ENCODE measurements at places on chromosomes 13 and 19.
A peak's percentile ranks its signal among the peaks of the same experiment; 100 is the strongest.

GRCh38 chr19:5290336-5291262 is 50.0 kb downstream of the PTPRS start:
- no peak for DNase-seq

DNA sequence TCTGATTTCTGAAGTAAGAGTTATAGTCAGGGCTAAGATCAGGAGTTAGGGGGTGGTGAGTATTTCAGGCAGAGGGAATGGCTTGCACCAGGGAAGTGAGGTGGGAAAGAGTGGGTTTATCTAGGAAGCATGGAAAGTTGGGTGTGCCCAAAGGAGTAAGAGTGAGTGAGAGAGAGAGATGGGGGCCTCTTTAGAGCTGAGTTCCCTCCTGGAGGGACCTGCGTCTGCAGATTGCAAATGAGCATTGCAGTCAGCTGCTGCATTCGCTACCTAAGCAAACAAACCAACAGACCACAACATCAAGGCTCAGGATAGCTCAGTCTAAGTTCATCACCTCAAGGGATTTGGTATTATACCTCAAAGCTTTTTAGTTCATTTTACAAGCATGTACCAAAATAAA is 405.8 kb downstream of the FGF9 start:
- no peak for DNase-seq

DNA sequence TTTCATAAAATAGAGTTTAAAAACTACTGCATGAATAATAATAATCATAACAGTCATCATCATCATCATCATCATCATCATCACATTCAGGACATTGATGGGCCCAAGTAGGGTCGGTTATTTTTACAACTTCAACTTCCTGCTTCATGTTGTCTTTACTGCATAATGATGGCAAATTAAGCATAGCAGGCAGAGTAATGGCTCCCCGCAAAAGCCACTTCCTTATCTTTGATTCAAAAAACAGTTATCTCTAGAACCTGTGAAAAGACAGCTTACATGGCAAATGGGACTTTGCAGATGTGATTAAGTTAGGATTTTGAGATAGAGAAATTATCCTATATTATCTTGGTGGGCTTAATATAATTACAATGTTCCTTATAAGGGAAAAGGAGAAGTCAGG is 792.9 kb downstream of the LIG4 start:
- DNase-seq: no peak

- no peak for DNase-seq
Observed at GRCh38 chr13:39811051-39811450, 155.6 kb downstream of the COG6 start.

- peak; percentile 57 for DNase-seq
Observed at GRCh38 chr13:95948656-95949055, 104.5 kb downstream of the UGGT2 start.

GRCh38 chr13:111908361-111908760 is 158.6 kb upstream of the SOX1 start:
- no peak for DNase-seq

GRCh38 chr13:113420833-113421600 is 32.3 kb downstream of the ADPRHL1 start:
- no peak for DNase-seq

GRCh38 chr19:49118565-49119410 is at the start of gene C19orf73:
TSS of gene C19orf73 (minus strand) at chr19:49119143. CDS start at chr19:49119022, 121 bp downstream.
- DNase-seq: peak; percentile 93

- no peak for DNase-seq
Observed at GRCh38 chr13:71242201-71242600, 624.8 kb downstream of the DACH1 start.

DNA sequence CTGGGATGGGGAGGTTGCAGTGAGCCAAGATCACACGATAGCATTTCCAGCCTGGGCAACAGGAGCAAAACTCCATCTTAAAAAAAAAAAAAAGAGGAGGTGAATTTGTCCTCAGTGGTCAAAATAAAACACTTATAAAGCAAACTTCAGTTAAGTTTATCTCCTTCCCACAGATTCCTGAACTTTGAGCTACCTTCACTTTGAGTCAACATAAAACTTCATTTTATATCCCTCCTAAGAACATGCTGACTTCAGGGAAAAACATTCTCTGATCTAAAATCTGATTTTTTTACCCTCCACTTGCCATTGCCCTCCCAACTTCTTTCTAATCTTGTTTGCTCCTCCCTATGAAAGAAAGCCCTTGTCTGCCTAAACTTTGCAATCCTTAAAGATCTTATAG is 59.0 kb downstream of the ZNF429 start:
- no peak for DNase-seq

DNA sequence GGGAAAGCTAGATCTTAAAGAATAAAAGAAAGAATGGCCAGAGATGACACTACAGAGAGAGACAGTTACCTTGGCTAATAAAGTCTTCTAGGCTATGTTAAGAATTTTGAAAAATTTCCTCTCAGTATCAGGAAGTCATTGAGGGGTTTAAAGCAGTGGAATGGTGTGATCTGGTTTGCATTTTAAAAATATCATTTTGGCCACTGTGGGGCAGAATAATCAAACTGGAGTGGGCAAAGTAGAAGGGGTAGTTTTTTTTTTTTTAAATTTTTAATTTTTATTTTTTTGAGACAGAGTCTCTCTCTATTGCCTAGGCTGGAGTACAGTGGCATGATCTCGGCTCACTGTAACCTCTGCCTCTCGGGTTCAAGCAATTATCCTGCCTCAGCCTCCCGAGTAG is 4.4 kb upstream of the CNMD start:
- no peak for DNase-seq

GRCh38 chr13:32267836-32268439 is 47.2 kb downstream of the ZAR1L start:
- DNase-seq: no peak

- DNase-seq: peak; percentile 57
Observed at GRCh38 chr19:32581705-32582179, 752 bp downstream of the PDCD5 start.

DNA sequence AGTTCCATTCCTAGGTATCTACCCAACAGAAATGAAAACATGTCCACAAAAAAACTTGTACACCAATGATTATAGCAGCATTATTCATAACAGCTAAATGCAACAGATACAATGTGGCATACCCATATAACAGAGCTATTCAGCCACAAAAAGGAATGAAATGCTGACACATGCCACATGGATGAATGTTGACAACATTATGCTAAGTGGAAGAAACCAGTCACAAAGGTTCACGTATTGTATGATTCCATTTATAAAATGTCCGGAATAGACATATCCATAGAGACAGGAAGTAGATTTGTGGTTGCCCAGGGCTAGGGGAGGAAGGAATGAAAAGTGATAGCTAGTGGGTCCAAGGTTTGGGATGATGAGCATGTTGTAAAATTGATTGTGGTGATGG is 10.8 kb downstream of the CRYL1 start:
- peak; percentile 13 for DNase-seq

DNA sequence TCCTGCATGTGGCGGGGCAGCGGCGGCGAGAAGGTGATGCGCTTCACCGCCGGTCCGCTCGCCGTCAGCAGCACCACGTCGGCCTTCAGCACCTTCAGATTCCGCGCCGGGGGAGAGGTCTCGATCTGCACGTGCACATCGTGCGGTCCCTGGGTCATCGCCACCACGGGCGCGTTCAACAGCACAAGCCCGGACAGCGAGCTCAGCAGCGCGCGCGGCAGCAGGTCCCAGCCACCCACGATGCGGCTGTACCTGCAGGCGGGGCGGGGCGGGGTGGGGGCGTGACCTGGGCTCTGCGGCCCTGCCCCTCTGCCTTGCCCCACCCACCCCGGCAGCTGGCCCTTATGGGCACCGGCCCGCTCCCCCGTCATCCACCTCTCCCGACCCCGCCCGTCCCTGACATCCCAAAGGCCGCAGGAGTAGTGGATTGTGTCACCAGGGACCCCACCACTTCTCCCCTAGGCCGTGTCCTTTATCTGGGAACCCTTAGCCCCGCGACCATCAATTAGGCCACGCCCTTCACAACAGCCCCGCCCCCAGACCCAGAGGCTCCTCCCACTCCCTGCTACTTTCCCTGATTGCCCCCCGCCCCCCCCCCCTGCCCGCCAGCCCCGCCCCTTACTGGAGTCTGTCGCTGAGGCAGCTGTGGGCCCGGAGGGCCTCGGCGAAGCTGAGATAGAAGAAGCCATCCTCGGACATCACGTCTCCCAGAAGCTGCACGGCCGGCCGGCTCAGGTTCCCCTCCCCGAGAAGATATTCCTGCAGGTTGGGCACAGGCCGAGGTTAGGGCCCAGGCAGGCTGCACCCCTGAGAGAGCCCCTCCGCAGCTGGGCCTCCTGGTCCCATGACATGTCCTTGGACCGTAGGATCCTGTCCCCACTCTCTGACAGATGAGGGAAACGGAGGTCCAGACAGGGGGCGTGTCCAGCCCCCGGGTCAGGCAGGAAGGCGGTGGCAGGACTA is 6.1 kb downstream of the IL4I1 start:
- no peak for DNase-seq

DNA sequence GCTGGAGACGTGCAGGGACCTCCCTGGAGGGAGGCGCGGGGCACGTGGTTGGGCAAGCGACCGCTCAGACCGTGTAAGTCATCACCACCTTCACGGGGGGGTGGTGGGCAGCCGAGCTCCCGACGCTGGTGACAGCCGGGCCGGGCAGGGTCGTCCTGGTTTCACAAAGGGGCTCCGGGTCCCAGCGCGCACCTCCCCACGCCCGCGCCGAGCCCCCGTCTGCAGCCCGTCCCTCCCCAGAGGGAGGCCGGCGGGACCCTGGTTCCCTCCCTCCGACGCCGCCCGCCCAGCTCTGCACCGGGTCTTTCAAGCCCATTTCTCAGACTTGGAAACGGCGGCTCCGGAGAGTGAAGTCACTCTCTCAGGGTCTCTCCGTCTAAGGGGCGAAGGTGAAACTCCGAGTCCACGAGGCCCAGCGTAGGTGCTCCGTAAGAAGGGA is 729 bp upstream of the ARID3A start:
- DNase-seq: peak; percentile 52

DNA sequence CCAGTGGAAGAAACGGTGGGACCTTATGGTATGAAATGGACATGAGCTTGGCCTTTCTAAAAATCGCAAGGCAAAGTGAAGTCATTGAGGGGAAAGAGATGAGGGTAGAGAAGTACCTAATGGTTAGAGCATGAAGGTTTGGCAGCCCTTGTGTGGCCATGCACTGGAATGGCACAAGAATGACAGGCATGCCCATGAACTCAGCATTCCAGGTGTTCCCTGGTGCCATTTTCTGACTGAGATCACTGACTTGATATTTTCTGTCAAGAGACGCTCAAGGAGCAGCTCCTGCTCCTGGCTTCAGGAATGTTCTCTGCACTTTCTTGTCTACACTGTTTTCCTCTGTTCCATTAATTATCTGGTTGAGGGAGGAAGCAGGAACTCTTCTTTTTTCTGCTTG is 225.0 kb upstream of the SLC10A2 start:
- DNase-seq: no peak

DNA sequence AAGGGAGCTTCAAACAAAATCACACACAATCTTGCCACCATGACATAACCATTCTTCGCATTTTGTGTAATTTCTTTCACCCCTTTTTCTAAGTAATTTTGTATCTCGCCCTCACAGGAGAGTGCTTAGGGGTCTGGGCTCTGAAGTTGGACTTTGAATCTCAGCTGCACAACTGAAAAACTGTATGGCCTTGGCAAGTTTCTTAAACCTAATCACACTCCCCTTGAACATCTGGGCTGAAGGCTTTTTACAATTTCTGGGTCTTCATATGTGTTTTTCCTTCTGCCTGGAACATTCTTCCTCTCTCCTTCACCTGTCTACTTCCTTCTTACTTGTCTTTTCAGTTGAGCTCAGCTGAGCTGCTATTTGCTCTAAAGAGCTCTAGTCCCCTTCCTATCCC is 24.3 kb upstream of the CPB2 start:
- no peak for DNase-seq

GRCh38 chr19:40217027-40217810 is 965 bp downstream of the TTC9B start:
- no peak for DNase-seq

- no peak for DNase-seq
Observed at GRCh38 chr13:76950101-76950500, 1.8 kb downstream of the ACOD1 start.

GRCh38 chr19:4567584-4568071 is 8.1 kb upstream of the SEMA6B start:
- DNase-seq: peak; percentile 53

- no peak for DNase-seq
Observed at GRCh38 chr13:33545492-33545891, 259.9 kb upstream of the STARD13 start.

DNA sequence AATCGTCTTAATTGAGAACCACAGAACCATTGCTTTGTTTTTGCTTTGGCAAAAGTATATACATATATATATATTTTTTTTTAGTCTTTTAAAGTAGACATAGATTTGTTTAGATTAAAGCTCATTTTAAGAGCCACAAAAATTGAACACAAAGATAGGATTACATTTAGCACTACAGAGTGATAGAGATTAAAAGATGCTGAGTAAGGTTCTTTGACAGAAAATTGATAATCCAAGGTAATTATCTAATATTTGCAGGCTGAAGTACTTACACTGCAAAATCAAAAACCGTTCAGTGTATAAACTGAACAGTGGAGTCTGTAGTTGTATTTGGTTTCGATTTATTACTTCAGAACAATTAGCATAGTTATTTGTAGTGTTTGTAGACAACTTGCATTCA is 24.5 kb upstream of the ZNF98 start:
- DNase-seq: no peak

GRCh38 chr13:23462815-23463559 is 29.5 kb upstream of the SACS start:
- DNase-seq: peak; percentile 6

GRCh38 chr19:14472202-14472938 is 2.8 kb downstream of the PTGER1 start:
- DNase-seq: peak; percentile 60

- peak; percentile 18 for DNase-seq
Observed at GRCh38 chr19:44113784-44114390, 688 bp downstream of the ZNF225 start.

DNA sequence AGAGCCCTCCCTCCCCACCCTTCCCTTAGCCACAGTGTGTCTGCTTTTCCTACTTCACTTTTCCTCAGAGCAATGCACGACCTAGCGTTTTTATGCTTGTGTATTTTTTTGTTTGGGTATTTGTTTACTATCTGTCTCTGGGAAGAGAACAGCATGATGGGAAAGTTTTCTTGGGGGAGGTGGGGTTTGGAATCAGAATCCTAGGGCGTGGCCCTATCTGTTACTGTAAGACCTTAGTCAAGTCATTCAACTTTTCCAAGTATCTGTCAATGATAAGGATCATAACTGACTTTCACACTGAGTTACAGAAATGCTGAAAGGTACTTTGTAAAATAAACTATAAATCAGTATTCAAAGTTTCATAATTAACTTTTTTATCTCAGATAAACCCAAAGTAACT is 146.3 kb upstream of the WASF3 start:
- no peak for DNase-seq
